ENCODE measurements at places on chromosomes 3 and 15.

DNA sequence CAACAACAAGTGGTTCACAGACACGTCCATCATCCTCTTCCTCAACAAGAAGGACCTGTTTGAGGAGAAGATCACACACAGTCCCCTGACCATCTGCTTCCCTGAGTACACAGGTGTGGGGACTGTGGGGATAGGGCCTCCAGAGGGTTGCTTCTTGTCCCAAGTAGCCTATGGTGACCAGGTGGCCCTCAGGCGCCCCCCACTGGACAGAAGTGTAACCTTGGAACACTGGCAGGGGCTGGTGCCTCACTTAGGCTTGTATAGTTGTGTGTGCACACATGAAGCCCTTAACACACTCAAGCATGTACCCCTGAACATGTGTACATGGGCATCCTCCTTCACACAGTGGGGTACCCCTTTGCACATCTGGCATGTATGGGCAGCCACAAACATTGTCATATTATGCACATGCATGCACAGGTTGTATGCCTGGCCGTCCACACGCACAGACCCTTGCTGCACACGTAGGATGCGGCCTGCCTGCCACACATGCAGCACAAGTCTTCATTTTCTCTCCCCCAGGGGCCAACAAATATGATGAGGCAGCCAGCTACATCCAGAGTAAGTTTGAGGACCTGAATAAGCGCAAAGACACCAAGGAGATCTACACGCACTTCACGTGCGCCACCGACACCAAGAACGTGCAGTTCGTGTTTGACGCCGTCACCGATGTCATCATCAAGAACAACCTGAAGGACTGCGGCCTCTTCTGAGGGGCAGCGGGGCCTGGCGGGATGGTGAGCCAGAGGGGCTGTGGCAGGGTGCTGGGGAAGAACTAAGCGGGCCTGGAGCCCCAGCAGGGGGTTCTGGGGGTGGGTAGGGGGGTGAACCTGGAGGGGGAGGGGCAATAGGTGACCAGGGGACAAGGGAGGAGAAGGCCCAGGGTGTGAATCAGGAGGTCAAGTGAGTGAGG is 11.7 kb upstream of the SEMA3B start:
- no peak for DNase-seq

GRCh38 chr3:128193168-128193567 is 39.9 kb downstream of the EEFSEC start:
- DNase-seq: no peak

GRCh38 chr3:138456961-138457862 is 22.8 kb downstream of the ESYT3 start:
- no peak for DNase-seq

- no peak for DNase-seq
Measured at GRCh38 chr15:86917361-86917671, 837.6 kb downstream of the AGBL1 start.

DNA sequence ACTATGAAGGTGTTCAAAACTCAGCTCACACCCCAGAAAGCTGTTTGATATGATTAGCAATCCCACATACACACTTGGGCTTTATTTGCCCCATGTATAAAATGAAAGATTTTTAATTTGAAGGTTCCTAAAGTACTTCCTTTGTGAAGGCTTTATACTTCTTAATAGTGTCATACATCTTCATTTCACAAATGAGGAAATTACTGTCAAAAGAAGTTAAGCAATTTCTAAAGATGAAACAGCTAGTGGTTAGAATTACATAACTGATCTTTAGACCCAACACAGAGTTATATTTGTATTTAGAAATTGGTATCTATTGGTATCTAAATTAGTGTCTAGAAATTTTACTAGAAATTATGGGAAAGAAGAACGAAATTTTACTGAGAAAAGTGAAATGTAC is 7.1 kb downstream of the CD200R1 start:
- peak; percentile 89 for DNase-seq

DNA sequence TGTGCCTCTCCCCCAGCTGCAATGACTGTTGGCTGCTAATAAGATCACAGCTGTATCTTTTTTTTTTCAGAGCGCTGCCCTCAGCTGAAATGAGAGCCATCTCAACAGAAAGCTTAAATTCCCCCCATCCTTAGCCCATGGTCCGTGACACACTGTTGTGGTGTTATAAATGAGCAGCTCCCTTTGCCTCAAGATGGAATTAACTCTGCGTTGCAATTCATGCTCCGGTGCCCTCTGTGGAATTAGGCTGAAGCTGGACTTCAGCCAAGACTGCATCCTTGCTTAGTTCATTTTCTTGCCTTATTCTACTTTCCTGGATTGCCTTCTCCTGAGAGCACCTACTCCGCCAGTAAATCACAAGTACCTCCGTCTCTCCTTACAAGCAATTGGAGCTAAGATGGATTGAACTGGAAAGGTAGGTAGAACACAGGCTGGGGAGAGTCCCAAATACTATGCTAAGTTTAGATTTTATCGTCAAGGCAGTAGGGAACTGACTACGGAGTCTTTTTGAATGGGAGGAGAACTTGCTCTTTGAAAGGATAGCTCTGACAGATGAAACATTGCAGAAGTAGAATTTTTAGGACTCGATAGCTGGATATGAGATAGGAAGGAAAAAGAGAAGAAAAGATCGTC is 39.0 kb upstream of the THRB start:
- DNase-seq: no peak

GRCh38 chr15:98699591-98700424 is 51.5 kb downstream of the IGF1R start:
- DNase-seq: no peak

DNA sequence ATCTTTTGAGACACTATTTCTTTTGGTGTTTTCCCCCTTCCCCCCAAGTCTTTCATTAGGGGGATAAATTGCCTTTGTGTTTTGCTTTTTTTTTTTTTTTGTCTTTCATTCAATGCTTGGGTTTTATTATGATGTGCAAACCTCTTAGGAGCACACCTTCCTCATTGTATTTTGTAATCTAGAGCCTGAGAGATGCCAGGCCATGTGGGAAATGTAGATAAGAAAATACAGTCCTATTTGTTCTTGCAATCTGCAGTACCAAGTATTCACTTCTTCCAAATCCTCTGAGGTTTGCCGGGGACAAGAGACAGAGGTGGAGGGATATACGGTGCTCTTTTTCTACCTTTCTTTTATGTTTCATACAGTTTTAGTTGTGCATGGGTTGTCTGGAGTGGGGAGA is 66.7 kb downstream of the LARS2 start:
- no peak for DNase-seq

DNA sequence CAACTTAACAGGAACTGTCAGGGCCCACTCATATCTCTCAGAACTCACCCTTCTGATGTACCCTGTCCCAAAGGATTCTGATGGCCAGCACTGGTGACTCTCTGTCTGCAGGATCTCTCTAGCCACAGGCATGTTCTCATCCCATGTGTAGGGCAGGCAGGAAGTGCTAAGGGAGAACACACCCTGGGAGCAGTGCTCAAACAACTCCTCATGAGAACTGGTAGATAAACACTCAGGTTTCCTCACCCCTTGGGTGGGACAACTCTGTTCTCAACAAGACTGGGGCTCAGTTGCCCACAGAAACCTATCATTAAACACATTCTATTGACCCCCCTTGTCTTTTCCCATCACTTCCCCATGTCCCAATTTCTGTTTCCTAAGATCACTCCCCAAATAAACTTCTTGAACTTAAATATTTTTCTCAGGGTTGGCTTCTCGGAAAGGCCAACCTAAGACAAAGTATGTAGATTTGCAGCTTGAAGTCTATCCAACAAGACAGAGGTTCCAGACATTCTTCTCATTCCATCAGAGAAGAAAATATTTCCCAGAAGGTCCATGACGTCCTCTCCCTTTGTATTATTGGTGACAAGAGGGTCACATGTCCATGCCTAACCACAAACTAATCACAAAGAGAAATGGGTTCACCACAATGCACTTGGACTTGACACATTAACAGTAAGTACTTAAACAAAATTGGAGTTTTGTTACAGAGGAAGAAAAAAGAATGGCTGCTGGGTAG is 276.6 kb upstream of the GADL1 start:
- peak; percentile 2 for DNase-seq

GRCh38 chr3:196179380-196180308 is 31.6 kb downstream of the ZDHHC19 start:
- peak; percentile 53 for DNase-seq

DNA sequence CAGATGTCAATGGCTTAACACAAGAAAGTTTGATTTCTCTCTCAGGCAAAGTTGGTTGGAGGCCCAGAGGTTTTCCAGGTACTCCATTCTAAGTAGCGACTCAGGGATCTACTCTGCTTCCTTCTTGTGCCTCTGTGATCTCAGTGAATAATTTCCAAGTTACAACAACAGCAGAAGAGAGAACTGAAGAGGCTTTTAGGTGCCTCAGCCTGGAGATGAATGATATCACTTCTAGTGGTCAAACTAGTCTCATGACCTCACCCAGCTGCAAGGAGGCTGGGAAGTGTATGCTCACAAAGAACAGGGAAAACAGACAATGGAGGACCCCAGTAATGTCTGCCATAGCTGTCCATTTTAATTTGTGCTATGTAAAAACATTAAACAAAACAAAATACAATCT is 4.6 kb upstream of the PRICKLE2 start:
- no peak for DNase-seq

DNA sequence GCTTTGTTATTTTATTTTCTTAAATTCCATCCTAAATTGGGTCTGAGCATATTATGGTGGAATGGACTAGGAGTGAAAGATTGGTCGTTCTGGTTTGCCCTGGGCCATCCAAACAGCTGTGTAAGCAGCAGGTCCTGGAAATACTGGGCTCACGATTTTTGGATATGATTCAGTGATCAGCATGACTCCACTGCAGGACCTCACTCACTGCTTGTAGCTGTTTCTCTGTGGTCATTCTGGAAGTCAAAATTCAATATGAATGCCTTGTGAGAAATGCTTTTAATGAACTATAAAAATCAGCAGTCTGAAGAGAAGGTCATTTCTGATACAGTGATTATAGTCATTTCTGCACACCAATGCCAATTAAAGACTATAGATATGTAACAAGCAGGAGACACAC is 185.0 kb downstream of the RBMS3 start:
- no peak for DNase-seq

- DNase-seq: no peak
Measured at GRCh38 chr3:53074761-53075742, 29.2 kb upstream of the SFMBT1 start.

DNA sequence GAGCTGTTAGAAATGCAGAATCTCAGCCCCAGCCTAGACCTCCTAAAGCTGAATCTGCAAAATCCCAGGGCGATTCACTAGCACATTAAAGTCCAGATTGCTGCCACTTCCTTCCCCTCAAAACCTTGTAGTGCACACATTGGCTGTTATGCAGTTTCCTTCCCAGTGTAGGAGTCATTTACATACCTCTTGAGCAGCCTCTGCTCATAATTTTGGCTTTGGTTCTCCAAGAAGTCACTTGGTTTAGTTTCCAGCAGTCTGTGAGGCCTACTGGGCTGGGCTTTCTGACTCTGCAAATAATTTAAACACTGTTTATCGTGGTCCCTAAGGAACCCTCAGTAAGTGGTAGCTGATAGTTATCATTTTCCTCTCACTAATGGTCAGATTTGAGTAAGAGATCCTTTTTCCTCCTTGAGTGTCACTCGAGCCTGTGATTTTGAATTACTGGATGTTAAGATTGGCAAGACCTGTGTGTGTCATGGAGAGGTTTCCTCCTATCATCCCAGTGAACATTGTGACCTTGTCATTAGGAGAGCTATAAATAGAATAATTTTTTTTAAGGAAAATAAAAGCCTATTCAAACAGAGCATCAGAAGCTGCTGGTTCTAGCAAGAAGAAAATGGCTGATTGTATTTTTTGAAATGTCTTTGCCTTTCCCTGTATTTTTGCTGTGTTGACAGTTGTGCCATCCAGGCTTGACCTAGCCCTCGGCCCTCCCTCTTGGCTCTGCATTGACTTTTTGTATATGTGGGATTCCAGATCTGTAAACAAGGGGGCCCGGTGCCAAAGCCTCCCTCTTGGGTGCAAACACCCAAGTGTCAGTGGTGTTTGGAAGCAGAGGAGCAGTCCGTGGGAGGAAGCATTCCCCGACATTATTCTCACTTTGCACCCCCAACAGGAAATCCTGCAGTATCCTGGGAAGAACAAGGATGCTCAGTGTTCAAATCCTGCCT is 134.8 kb upstream of the ANKRD28 start:
- DNase-seq: no peak

DNA sequence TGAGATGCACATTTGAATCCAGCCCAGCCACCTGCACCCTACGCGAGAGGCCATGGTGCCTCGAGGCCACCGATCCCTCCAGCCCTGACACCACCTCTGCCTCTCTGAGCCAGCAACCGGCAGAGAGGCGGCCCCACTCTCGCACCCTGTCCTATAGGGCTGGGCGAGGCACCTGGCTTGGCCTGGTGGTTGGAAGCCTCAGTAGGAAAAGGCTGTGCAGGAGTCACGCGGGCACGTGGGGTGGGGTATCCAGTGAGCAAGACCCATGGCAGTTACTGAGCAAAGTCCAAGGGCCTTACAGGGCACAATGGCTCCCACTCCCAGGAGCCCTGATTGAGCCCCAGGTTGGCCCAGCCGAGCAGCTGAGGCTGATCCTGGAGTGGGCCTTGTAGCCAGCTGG is 12.4 kb upstream of the DUSP7 start:
- DNase-seq: no peak

DNA sequence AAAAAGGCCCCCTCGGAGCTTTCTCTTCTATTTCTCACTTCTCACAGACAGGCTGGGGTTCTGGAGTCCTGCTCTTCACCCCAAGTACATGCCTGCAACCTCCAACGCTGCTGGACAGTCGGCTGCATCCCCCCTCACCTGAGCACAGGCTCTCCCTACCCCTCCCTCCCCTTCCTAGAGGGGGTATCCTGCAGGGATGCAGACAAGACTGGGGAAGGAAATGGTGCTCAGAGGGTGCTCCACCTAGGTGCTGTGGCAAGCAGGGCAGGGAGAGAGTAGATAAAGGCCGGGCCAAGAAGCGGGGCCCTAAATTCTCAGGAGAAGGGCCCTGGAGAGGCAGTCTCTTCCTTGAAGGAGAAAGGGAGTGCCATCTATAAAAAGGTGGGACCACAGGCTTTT is 7.0 kb upstream of the STRA6 start:
- no peak for DNase-seq

Data from MV-4-11 (cell line).